Effector memory CD8-positive, alpha-beta T cell (primary cell): ENCODE measurements at places on chromosomes 2 and 18.

- no peak overlapping the region for H3K4me3 ChIP-seq
- H3K27me3 ChIP-seq: no peaks in the 10 kb centered on the region
- H3K36me3 ChIP-seq: no peaks in the 10 kb centered on the region
- no peaks in the 10 kb centered on the region for H3K4me1 ChIP-seq
- no peak for DNase-seq
- no peak overlapping the region for H3K27ac ChIP-seq
These were observed 72.0 kb upstream of the FSHR start for GRCh38 chr2:49226360-49226759.

- H3K27me3 ChIP-seq: peaks cover 17% of the 10 kb centered on the region
- no peak overlapping the region for H3K27ac ChIP-seq
- H3K36me3 ChIP-seq: no peaks in the 10 kb centered on the region
These were observed 33.4 kb upstream of the VPS54 start for GRCh38 chr2:64052463-64053241.

GRCh38 chr2:20223407-20224163 lies 1.3 kb downstream of the SDC1 start:
- H3K4me3 ChIP-seq: peak overlapping the region; percentile 43
- peaks cover 4% of the 10 kb centered on the region for H3K36me3 ChIP-seq

DNA sequence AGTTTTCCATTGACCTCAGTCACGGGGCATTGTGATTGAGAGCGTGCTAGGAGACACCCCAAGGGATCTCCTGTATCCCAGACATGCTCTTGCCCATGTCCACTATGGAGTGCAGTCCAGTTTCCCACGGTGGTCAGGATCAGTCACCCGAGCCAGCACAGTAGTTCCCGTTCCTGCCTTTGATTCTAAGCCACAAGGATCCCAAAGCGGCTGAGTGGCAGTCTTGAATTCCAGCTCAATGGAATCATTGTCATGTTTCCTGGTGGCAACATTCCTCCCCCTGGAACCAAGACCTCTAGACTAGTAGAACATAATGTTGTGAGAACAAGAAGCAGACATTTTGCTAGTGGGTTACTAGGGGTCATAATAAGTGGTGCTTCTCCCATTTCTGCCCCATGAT lies 154.3 kb downstream of the SEPTIN10 start:
- DNase-seq: no peak
- H3K27me3 ChIP-seq: peaks cover 12% of the 10 kb centered on the region
- H3K27ac ChIP-seq: no peak overlapping the region
- no peaks in the 10 kb centered on the region for H3K36me3 ChIP-seq
- H3K4me3 ChIP-seq: no peak overlapping the region

DNA sequence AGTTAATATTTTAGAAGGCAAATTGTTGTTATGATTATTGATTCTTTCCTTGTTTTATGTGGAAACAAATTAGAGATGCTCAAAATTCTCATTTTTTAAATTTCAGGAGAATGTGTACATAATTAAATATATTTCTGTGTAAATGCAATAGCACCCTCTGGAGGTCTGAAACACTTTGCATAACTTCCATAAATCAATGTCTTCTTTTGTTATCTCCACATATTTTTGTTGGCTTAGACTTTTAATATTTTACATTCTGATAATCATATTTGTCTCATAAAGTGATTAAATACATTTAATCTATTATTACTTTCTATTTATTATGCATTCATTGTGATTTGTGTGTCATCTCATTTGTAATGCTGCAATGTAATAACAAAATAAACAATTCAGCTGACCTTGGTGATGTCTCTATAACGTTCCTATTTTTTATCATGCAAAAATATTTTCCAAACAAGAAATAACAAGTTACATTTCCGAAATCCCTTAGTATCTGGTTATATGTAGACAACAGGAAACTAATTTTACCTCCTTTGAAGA lies 201.8 kb upstream of the GALNT5 start:
- H3K27me3 ChIP-seq: no peaks in the 10 kb centered on the region
- no peak overlapping the region for H3K27ac ChIP-seq
- DNase-seq: no peak
- H3K4me3 ChIP-seq: no peak overlapping the region

DNA sequence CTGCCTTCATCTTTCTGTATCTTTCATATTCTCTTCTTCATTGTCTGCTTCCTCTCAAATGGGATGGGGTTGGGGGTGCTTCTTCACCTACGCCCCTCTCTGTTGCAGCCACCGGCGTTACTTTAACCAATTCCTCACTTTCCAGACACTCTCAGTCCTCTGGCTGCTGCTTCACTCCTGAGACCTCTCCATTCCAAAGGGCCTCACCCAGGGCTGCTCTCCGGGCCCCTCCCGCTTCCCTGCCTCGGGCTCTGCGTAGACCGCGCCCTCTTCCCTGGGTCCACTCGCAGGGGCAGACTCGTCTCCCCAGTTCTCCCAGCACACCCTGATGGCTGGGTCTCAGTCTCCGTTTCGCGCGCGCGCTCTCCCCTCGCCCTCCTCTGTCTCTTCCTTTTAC lies 926 bp downstream of the SERPINB8 start:
- H3K4me1 ChIP-seq: peaks cover 38% of the 10 kb centered on the region
- DNase-seq: no peak
- H3K36me3 ChIP-seq: peaks cover 4% of the 10 kb centered on the region
- H3K4me3 ChIP-seq: peak overlapping the region; percentile 100
- peak overlapping the region; percentile 99 for H3K27ac ChIP-seq

- no peak overlapping the region for H3K27ac ChIP-seq
- no peak overlapping the region for H3K4me3 ChIP-seq
- DNase-seq: no peak
- no peaks in the 10 kb centered on the region for H3K36me3 ChIP-seq
- H3K27me3 ChIP-seq: no peaks in the 10 kb centered on the region
These were observed 96.7 kb downstream of the GAREM1 start for GRCh38 chr18:32373995-32374394.

- no peak for DNase-seq
- H3K27ac ChIP-seq: no peak overlapping the region
- no peak overlapping the region for H3K4me3 ChIP-seq
These were observed 32.9 kb downstream of the HS1BP3 start for GRCh38 chr2:20617892-20618467.

- no peak overlapping the region for H3K4me3 ChIP-seq
- no peak overlapping the region for H3K27ac ChIP-seq
These were observed 9.1 kb upstream of the SAP130 start for GRCh38 chr2:128036748-128037607.

DNA sequence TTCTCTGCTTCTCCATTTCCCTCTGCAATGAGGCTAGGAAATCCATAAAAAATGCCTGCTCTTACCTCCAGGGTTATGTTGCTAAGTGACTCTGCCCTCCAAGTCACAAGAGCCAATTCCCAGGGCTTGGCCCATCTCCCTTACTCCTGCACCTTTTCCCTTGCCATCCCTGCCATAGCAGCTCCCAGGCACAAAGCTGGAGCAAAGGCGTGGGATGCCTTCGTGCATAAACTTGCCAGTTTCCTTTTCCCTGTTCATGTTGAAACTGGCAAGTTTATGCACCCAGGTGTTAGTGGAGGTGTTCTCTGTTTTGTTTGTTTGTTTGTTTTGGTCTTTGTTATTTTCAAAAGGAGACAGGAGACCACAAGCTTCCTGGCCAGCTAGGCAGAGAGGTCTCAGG lies 195.1 kb downstream of the ACKR3 start:
- H3K4me1 ChIP-seq: no peaks in the 10 kb centered on the region
- no peak overlapping the region for H3K4me3 ChIP-seq
- peaks cover 34% of the 10 kb centered on the region for H3K27me3 ChIP-seq

DNA sequence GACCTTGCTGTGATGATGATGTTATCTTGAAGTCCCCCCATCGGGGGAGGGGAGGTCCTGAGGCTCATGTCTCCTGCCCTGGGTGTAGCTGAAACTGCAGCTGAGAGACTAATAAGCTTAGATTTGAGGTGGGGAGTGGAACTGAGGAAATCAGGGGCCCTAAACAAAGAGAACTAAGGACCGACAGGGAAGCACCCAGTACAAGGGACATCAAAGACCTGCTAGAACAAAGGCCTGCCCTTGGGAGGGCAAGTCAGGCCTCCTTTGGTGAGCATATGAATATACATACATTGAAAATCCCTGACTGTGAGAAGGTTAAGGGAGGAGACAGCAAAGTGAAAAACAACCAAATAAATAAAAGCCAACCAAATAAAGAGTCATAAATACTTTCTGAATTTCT lies 1132.5 kb upstream of the CELF4 start:
- H3K4me3 ChIP-seq: no peak overlapping the region
- H3K36me3 ChIP-seq: no peaks in the 10 kb centered on the region
- H3K4me1 ChIP-seq: no peaks in the 10 kb centered on the region
- no peak overlapping the region for H3K27ac ChIP-seq

DNA sequence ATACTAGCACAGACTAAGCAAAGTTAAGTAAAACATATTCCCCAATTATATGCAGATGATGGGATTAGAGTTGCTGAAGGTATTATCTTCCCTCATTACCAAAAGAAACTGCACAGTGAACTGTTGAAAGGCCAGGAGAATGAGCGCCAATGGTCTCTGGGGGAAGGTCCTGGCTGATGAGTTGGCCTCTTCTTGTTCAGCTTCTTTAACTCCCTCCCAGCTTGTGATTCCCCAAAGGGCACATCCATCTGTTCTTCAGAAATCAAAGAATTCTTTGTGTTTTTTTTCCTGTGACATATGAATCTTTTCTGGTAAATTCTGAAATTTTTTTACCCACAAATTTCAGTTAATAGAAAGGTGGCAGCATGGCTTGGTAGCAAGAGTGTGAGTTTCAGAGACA lies 667.6 kb downstream of the CNTNAP5 start:
- no peak overlapping the region for H3K4me3 ChIP-seq
- no peak for DNase-seq
- no peak overlapping the region for H3K27ac ChIP-seq
- no peaks in the 10 kb centered on the region for H3K4me1 ChIP-seq
- no peaks in the 10 kb centered on the region for H3K27me3 ChIP-seq

GRCh38 chr2:83103613-83104012 lies 1355.5 kb downstream of the SUCLG1 start:
- DNase-seq: no peak
- no peaks in the 10 kb centered on the region for H3K27me3 ChIP-seq
- H3K36me3 ChIP-seq: peaks cover 2% of the 10 kb centered on the region
- no peaks in the 10 kb centered on the region for H3K4me1 ChIP-seq
- no peak overlapping the region for H3K4me3 ChIP-seq

DNA sequence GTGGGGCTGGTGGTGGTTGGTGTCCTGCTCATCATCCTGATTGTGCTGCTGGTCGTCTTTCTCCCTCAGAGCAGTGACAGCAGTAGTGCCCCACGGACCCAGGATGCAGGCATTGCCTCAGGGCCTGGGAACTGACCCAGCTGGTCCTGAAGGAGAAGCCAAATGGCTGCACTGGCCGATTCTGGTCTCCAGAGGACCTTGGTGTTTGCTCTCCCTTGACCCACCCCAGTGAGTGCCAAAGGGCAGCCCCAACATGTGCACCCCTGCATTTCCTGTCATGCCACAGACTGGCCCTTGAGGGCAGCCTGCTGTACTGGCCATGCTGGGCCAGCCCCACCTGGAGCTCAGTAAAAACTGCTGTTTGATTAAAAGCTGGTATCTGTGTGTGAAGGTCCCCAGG lies 2.5 kb upstream of the RNF181 start:
- peaks cover 19% of the 10 kb centered on the region for H3K36me3 ChIP-seq
- H3K4me1 ChIP-seq: peaks cover 45% of the 10 kb centered on the region
- H3K27ac ChIP-seq: peak overlapping the region; percentile 77
- H3K27me3 ChIP-seq: no peaks in the 10 kb centered on the region
- DNase-seq: no peak
- no peak overlapping the region for H3K4me3 ChIP-seq

- DNase-seq: no peak
- no peak overlapping the region for H3K4me3 ChIP-seq
These were observed 105.7 kb downstream of the DYNAP start for GRCh38 chr18:54696616-54697293.

GRCh38 chr2:105104208-105104731 lies 66.4 kb downstream of the MRPS9 start:
- H3K4me1 ChIP-seq: no peaks in the 10 kb centered on the region
- no peak overlapping the region for H3K27ac ChIP-seq
- H3K27me3 ChIP-seq: no peaks in the 10 kb centered on the region
- no peak for DNase-seq

DNA sequence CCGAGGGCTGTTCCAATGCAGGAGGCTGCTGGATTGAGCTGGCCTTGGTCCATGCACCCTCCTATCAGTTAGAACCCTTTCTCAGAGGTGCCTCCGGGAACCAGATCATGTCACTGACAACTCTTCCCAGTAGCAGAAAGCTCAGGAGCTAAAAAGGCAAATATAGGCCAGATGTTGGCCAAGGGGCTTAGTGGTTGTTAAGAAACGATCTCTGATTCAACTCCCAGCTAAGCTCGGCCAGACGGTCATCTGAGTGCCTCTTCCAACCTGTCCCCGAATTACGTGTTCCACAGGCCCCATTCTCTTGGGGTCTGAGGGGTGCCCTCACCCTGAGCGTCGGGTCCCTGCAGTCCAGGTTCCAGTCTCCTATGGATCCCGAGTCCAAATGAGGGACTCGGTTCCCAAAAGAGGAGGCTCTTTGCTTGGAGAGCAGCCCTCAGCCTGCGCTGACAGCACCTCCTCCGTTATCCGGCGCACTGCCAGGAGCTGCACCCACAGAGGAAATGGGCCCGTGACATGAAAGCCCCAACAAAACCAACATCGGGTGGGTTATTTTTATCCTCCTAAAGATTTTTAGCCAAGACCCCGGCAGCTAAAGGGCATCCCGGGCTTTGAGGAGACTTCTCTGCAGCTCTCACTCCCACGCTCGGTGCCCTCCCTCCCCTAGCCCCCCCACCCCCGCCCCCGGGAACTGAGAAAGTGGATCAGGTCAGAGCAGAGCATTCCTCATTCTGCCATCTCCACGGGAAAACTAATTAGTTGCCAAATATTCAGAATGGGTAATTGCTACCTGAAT lies 106.6 kb upstream of the ID2 start:
- H3K4me3 ChIP-seq: peak overlapping the region; percentile 68
- peak overlapping the region; percentile 79 for H3K27ac ChIP-seq
- peak; percentile 57 for DNase-seq
- H3K4me1 ChIP-seq: peaks cover 30% of the 10 kb centered on the region
- peaks cover 9% of the 10 kb centered on the region for H3K36me3 ChIP-seq

- H3K4me1 ChIP-seq: no peaks in the 10 kb centered on the region
- H3K27ac ChIP-seq: no peak overlapping the region
- no peaks in the 10 kb centered on the region for H3K36me3 ChIP-seq
- no peak overlapping the region for H3K4me3 ChIP-seq
- peaks cover 64% of the 10 kb centered on the region for H3K27me3 ChIP-seq
These were observed 11.7 kb downstream of the VIT start for GRCh38 chr2:36708041-36708741.

DNA sequence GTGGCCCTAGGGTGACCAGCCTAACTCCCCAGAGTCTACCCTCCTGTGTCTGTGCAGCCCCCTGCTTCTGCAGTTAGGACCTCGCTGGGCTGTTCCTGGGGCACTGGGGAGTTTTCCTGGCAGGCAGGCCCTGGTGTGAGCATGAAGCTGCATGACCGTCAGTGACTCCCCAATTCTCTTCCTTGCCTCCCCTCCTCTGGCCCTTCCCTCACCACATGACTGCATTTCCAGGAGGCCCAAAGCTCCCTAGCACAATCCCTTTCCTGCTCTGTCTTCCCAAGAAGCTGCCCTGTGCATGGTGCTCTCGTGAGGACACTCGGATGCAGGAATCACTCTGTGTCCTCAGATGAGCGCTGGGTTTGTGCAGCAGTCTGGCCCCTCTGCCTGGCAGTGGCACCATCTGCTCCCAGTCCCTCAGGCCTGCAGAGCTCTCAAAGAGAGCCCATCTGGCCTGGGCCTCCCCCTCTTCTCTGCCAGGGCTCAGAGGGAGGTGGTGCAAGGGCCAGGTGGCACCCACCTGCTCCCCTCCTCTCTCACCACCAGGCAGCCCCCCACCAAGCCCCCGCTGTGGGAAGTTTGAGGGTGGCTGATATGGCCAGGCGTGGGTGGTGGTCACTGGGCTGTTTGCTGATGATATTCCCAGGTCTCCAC lies 125.6 kb upstream of the HS6ST1 start:
- no peaks in the 10 kb centered on the region for H3K4me1 ChIP-seq
- no peaks in the 10 kb centered on the region for H3K36me3 ChIP-seq
- H3K27ac ChIP-seq: no peak overlapping the region
- peaks cover 27% of the 10 kb centered on the region for H3K27me3 ChIP-seq
- no peak for DNase-seq
- no peak overlapping the region for H3K4me3 ChIP-seq
